ENCODE measurements at places on chromosomes 13 and 19.

DNA sequence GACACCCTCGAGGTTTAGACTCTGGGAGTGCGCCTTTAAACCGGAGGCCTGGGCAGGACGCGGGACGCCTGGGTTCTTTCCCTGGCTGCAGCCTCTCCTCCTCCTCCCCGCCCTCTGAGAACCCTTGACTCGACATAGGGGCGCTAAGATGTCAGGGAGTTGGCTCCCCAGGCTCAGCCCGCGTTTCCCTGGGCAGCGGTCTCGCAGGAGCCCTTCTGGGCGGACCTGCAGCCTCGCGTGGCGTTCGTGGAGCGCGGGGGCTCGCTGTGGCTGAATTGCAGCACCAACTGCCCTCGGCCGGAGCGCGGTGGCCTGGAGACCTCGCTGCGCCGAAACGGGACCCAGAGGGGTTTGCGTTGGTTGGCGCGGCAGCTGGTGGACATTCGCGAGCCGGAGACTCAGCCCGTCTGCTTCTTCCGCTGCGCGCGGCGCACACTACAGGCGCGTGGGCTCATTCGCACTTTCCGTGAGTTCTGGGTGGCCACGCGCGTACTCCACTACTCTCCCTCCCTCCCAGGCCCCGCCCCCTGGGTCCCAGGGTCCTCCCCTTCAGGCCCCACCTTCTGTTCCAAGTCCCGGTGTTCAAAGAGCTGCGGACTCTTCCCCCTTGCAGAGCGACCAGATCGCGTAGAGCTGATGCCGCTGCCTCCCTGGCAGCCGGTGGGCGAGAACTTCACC is 1.3 kb downstream of the ICAM5 start:
- peak; percentile 67 for DNase-seq

DNA sequence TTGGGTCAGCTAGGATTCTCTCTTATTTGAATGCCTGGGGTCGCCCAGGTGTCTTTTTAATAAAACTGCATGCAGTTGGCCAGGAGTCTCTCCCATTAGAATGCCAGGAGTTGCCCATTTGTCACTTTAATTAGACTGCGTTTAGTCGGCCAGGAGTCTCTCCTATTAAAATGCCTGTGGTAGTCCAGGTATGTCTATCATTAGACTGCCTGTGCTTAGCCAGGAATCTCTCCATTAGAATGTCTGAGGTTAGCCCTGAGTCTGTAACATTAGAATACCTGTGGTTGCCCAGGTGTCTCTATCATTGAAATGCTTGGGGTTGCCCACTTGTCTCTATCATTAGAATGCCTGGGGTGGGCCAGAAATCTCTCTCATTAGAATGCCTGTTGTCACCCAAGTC is 1470.9 kb downstream of the UQCRFS1 start:
- no peak for DNase-seq

GRCh38 chr19:10544242-10544752 is 593 bp downstream of the ATG4D start:
- peak; percentile 28 for DNase-seq

GRCh38 chr13:97878431-97879375 is 74.8 kb upstream of the IPO5 start:
- no peak for DNase-seq

DNA sequence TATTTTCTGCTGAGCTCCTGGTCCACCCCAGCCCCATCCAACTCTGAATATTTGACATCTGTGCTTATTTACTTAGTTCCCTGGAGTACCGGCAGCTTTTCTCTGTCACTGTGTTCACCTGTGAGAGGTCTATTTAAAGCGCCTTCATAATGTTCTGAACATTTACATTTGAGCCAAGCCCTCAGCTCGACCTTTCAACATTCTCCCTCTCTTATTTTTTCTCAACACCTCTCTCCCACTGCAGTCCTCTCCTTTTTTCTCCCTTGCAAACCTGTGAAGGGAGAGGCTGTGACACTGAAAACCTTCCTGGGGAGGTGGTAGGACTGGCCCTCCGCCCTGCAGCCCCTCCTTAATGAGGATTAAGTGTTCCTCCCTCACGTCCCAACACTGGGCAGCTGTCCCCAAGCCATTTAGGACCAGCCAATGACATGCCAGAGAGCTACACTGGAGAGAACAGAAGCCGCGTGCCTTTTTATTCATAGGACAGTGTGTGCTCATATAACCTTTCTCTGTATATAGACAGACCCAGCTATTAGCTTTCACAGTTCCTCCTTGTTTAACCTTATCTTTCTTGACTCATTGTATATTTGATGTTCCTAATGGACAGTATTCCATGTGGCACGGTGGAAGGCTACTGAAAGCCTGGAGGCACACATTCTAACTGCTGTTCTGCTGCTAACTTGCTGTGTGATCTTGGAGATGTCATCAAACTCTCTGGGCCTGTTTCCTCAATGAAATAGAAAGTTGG is 134.8 kb downstream of the NUFIP1 start:
- DNase-seq = no peak

- no peak for DNase-seq
Measured at GRCh38 chr19:47757617-47758442, 12.5 kb downstream of the NOP53 start.

GRCh38 chr19:47494729-47495128 is 10.7 kb upstream of the KPTN start:
- DNase-seq = no peak

GRCh38 chr19:40714441-40715299 is 2.0 kb downstream of the COQ8B start:
- DNase-seq = peak; percentile 96

DNA sequence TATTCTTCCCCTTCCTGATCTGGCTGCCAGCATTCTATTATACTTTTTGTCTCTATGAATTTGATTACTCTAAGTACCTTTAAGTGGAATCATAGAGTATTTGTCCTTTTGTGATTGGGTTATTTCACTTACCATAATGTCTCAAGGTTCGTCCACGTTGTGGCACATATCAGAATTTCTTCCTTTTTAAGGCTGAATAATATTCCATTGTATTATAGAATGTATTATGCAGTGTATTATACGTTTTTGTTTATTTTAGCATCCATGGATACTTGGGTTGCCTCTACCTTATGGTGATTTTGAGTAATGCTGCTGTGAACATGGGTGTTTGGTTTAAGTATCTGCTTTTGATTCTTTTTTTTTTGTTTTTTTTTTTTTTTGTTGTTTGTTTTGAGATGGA is 19.3 kb downstream of the URI1 start:
- DNase-seq = no peak

GRCh38 chr13:33556828-33557227 is 261.1 kb upstream of the RFC3 start:
- DNase-seq = no peak

- peak; percentile 11 for DNase-seq
Measured at GRCh38 chr13:41917641-41918040, 43.3 kb downstream of the VWA8 start.

DNA sequence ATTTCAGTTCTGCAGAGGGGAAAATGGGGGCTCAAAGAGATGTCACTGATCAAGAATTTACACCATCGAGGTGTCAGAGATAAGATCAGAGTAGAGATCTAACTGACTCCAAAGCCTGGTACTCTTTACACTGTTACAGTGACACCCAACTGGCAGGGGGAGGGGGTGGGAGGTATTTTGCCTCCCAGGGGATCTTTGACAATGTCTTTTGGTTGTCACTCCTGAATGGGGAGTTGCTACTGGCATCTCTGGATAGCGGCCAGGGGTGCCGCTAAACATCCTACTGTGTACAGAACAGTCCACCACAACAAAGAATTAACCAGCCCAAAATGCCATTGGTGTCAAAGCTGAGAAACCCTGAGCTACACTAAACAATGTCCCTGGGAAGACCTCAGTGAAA is 3.1 kb downstream of the FPR3 start:
- DNase-seq = no peak

GRCh38 chr13:71852736-71853135 is 14.3 kb downstream of the DACH1 start:
- no peak for DNase-seq

GRCh38 chr19:3982701-3983541 is 2.3 kb downstream of the EEF2 start:
- no peak for DNase-seq
